Memory B cell (primary cell): ENCODE measurements at places on chromosomes 4 and X.

DNA sequence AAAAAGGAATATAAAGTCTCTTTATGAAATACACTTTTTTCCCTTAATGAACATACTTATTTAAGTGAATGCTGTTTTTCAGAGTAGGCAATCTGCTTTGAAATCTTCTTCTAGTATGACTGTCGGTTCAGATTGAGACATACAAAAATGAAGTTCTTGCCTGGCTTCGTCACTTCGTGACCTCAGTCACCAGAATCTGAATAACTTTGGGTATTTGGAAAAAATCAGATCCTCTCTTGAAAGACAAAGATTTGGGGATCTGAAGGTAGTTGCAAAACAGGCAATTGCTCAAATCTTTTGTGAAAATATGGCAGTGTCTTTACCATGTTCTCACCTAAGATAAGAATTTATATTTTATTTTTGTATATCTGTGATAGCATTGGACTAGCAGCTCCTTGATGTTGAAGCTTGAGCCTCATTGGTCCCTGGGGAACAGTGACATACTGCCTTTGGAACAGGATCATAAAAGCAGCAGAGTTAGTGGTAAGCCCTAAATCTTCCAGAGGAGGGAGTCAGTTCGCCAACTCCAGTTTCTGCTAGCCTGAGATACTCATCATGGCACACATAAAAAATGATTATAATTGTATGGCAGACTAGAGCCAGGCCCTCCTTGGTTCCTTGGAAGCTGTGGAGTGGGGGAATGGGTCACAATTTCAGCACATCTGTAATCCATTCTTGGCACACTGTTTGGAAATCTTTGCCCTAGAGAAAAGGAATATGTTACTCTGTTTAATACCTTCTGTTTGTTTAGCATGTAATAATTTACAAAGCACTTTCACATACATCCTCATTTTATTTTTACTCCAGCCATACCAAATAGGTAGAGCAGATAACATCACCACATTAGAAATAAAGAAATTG lies 5.0 kb downstream of the ARFIP1 start:
- no peak for DNase-seq

DNA sequence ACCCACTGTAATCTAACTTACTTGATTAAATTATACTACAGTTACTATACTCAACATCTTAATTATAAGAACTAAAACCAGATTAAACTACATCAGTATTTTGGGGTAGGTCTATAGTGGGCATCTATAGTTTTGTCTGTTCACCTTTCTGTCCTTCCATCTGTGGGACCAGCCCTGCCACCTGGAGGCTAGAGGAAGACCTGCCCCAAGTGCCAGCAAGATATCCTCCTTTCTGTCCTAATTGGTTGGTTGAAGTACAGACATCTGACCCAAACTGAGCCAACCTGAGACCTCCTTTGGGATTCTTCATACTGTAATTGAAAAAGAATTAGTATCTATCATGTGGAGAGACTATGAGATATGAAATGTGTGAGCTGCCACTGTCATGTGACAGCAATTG lies 172.2 kb upstream of the TLL1 start:
- DNase-seq: no peak

DNA sequence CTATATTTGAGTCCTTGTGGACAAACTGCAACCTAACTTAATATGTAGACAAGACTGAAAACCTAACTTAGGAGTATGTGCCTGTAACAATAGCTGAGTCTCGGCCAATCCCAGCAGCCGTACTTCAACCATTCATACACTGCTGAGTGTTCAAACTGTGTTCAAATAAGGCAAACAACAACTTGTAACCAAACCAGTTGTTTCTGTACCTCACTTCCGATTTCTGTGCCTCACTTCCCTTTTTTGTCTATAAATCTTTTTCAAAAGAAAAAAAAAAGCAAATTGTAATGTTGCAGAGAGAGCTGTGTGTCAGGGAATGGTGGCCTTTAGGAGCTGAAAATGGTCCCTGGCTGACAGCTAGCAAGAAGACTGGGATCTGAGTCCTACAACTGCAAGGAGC lies 46.0 kb downstream of the GEMIN8 start:
- DNase-seq: no peak

DNA sequence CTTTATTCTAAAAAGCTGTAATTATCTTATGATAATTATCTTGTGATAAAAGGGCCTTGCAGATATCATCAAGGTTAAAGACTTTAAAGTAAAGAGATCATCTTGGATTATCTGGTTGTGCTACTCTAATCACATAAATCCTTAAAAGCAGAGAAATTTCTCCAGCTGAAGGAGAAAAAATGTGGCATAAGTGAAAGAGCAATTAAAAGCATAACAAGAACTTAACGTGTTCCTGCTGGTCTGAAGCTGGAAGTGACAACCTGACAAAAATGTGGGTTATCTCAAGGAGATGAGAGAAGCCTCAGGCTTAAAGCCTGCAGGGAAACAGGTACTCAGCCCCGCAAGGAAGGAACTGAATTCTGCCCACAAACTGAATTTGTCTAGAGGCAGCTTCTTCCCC lies 449.1 kb upstream of the NDST4 start:
- DNase-seq: no peak

- no peak for DNase-seq
Observed at GRCh38 chrX:130094696-130095095, 15.6 kb downstream of the ELF4 start.

DNA sequence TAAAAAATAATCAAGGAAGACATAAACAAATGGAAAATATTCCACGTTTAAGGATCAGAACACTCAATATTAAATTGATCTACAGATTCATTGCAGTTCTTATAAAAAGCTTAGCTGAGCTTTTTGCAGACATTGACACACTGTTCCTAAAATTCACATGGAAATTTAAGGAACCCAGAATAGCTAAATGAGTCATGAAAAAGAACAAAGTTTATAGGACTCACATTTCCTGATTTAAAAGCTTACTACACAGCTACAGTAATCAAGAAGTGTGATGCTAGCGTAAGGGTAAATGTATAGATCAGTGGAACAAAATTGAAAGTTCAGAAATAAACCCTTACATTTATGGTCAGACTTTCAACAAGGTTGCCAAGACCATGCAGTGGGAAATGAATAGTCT lies 33.1 kb downstream of the NSUN7 start:
- DNase-seq: no peak

- no peak for DNase-seq
Observed at GRCh38 chrX:139554376-139554775, 23.8 kb downstream of the F9 start.

DNA sequence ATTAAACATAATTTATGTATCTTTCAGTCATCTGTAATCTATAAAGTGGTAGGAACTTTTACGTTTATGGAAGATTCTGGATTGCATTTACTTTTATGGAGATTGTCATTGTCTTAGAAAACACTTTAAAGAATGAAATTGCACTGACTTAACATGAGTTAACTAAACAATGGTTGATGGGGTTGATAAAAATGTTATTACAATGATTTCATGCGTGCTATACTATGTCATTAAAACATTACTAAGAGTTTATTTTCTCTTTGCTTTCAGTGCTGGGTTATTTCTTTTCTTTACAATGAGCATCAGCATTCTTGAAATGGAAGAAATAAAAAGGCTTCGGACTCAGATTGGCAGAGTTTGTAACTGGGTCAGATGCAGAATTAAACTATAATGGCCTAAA lies 67.1 kb upstream of the PDLIM3 start:
- no peak for DNase-seq

- DNase-seq: no peak
Observed at GRCh38 chr4:182955411-182955810, 38.2 kb upstream of the DCTD start.

DNA sequence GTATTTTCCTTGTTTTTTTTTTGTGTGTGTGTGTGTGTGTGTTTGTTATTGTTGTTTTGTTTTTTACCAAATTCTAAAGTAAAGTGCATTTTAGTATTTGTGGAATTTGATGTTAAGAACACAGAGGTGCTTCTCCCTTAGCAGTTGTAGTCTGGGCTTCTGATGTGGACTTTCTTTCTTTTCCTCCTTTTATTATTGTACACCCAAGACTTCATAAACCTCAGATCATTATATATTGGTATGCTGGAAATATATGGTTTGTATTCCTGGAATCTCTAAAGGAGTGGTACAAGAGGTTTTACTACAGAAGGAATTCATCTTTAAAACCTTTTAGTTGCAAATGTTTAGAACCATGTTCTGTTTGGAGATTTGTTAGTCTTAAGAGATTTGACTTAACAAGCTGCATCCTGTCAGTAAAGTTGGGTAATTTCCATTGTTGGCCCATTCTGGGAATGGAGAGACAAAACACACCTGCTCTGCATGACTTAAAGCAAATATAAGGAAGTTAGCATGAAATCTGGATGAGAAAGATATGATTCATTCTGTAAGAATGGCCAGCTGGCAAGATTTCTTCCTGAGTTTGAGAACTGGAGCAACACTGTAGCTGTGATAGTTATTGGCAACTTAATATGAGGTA lies 64.0 kb downstream of the SMAD1 start:
- no peak for DNase-seq

DNA sequence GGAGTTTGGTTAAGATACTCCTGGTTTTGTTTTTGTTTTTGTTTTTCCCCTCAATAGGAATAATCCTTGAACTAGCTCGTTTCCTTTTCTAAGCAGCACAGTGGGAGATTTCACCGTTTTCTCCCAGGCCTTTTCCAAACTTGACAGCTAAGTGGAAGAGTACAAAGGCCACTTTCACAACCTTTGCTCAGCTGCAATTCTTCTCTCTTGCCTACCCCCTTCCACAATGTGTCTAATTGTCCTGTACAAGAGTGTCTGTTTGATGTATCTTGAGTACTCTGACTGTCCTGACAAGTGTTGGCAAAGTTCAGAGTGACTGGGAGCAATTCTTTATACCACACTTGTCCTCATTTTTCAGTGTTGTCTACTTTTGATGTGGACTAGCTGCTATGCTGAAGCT lies 674.3 kb upstream of the AMOT start:
- no peak for DNase-seq

DNA sequence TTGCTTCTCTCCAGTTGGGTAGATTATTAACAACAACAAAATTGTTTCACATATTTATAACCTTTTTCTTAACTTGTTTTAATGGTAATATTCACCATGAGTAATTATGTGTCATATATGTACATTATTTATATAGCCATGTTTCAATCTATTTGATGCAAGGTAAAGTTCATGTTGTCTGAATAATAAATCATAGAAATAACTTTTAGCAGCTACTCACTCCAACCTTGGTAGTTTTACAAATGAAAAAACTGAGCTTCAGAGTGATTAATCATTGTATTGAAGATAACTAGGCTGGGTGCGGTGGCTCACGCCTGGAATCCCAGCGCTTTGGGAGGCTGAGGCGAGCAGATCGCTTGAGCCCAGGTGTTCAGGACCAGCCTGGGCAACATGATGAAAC lies 46.0 kb downstream of the TMA16 start:
- DNase-seq: no peak

DNA sequence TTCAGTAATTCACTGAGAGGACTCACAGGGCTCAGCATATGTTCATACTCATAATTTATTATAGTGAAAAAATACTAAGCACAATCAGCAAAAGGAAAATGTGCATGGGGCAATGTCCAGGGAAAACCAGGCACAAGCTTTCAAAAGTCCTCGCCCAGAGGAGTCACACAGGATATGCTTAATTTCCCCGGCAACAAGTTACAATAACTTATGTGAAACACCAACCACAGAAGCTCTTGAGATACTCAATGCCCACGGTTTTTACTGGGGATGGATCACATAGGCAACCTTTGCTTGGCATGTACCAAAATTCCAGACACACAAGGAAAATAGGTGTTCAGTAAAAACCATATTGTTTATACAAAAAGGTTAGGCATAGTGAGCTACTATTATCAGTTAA lies 38.5 kb upstream of the STPG2 start:
- no peak for DNase-seq

- no peak for DNase-seq
Observed at GRCh38 chr4:72860766-72861165, 208.8 kb downstream of the COX18 start.

- no peak for DNase-seq
Observed at GRCh38 chr4:175805846-175806245, 6.2 kb downstream of the GPM6A start.

GRCh38 chr4:162661913-162662312 lies 498.1 kb upstream of the FSTL5 start:
- DNase-seq: no peak

- DNase-seq: no peak
Observed at GRCh38 chrX:23802431-23802830, 19.5 kb downstream of the SAT1 start.

DNA sequence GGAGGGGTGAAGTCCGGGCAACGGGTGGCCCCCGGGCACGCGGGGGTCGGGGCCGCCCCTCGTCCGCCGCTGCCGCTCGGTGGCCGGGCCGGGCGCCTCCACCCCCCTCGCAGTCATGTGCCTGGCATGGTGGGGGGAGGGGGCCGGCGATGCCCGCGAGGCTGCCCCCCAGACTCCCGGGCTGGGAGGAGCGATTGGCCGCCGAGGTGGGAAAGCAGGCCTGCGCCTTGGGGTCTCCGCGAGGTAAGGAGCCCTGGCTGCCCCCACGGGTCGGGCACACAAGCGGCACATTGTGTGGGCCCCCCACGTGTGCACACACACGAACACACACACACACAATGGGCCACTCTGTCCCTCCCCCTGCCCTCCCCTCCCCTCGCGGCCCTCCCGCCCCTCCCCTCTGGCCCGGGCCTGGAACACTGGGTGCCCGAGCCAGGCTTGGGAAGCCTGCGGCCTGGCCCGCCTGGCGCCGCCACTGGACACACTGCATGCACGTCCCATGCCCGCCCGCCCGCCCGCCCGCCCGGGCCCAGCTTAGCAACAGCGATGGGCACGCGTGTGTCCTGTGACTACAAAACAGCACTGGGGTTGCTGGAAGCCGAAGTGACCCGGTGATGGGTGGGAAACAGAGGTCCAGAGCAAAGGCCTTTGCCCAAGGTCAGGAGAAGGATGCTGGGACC lies 1.3 kb downstream of the SLC6A8 start:
- no peak for DNase-seq

- no peak for DNase-seq
Observed at GRCh38 chr4:76233967-76234678, 17.4 kb upstream of the FAM47E start.

GRCh38 chrX:52576946-52577345 lies 60.1 kb upstream of the XAGE1B start:
- DNase-seq: no peak

GRCh38 chrX:46125111-46125510 lies 420.1 kb downstream of the ZNF674 start:
- no peak for DNase-seq

GRCh38 chr4:168483811-168484210 lies 3.5 kb upstream of the DDX60L start:
- no peak for DNase-seq

GRCh38 chrX:37472836-37473235 lies 98.6 kb upstream of the LANCL3 start:
- DNase-seq: no peak

GRCh38 chr4:138398322-138398721 lies 156.2 kb upstream of the SLC7A11 start:
- DNase-seq: no peak
